ENCODE measurements at places on chromosomes 2 and 18.

DNA sequence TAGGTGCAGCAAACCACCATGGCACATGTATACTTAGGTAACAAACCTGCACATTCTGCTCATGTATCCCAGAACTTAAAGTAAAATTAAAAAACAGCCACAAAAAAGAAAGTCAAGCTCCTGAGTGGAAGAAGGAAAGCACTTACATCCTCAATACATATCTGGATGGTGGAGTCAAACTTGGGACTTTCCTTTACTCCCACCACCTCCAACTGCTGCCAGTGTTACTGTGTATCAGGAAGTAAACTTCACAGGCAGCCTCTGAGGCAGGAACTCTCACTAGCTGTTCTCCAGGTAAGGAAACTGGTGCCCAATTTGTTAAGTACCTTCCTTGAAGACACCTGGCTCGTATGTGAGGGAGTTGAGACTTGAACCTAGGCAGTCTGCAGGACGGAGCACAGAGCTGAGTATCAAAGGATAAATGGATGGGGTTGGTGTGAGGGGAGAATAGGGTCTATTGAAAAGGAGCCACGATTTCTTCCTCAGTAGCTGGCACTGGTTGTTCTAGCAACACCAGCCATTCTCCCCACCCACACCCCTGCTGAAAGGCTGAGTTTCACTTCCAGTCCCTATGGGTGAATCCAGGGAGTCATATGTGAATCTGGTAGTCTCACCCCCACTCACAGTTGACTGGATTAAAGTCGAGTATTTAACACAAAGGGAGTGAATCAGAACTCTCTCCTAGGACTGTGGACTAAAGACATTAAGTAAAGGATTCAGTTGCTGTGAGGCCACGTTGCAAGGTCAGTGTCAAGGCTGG, 50.0 kb upstream of the GPR39 start:
- no peak for DNase-seq

DNA sequence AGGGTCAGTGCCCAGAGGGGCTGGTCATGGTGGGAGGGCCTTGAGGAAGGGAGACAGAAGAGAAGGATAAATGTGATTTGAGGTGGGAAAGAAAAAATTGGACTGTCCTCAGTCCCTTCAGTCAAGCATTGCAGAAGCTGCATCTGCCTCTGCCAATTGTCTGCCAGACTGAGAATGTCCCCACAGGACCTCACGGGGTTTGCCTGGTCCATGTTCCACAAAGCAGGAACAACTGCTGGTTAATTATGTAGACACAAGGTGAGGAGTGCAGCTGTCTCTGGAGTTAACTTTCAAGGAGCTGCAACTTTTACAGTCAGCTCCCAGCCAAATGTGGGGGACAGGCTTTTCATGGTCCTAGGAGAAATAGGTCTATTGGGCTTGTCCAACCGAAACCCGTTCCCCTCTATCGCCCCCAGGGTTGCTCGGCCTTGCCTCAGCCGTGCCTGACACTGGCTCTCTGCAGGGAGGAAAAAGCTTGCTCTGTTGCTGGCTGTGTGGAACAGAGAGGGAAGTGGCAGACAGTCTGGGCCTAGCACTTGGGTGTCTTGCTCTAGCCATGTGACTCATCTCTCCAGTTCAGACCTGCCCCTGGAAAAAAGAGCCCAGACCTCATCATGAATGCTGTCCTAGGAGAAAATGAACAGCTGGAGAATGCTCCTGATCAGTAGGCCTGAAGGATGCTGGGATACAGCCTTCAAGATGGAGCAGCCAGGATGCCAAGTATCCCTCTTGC, 31.1 kb upstream of the PAX8 start:
- DNase-seq: no peak

- DNase-seq: no peak
Observed at GRCh38 chr2:113098041-113098440, 29.4 kb upstream of the IL1RN start.

DNA sequence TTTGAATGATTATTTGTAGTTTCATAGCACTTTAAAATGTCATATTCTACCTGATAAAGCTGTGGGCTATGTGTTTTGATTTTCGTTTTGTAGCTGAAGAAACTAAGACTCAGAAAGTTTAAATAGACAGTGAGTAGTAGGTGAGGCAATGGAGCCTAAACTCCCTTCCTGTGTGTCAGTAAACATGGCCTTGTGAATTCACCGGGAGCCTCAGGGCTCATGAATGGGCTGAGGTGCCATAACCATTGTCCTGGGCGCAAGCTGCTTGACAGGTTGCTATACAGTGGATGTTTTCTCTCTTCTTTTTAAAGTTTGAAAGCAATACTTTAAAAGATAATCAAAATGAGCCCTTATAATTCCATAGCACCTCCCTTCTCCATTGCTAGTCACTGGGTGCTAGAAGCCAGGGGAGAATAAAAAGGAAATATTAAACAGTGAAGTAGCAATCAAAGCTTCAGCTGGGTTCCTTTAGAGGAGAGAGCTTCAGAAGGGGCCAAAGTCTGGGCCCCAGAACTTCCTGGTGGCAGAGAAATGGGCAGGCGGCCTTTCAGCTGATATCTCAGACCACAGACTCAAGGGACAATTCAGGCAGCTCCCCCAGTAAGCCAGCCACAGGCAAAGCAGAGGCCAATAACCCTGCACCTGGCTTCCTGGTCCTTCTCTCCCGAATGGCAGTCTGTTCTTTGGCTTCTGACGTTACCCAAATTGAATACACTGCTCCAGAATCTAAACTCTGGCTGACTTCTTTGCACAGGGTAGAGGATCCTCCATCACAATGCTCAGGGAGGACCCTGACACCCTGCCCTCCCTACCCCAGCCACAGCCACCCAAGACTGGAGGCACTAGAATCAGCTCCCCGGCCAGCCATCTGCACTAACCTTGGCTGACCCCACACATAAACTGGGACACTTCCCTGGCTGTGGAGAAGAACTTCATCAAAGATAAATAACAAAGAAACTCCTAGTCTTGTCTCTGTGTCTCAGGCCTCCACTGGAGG, 51.8 kb upstream of the NPAS2 start:
- DNase-seq: no peak

GRCh38 chr18:75937306-75937705, 509.8 kb upstream of the SMIM21 start:
- no peak for DNase-seq

DNA sequence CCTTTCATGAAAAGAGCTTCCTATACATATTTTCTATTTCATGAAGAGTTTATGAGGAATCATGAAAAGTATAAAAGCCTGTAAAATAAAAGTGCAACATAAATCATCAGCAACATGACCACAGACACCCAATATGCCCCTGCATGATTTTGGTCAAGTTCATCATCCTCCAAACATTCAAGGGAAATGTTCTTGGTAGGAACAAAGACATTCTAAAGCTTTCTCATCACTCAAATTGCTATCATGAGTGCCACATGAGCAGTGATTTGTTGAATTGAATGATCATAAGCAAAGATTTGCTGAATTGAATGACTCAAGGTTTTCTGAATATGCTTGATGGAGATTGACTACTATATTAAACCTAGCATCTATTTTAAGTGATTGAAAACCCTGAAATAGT, 172.2 kb downstream of the MBD2 start:
- no peak for DNase-seq

GRCh38 chr2:229831805-229832509, 89.9 kb downstream of the TRIP12 start:
- DNase-seq: no peak

- no peak for DNase-seq
Observed at GRCh38 chr18:6960656-6961055, 156.9 kb downstream of the LAMA1 start.

GRCh38 chr2:65504814-65505697, 72.7 kb upstream of the SPRED2 start:
- no peak for DNase-seq

- DNase-seq: no peak
Observed at GRCh38 chr2:128775914-128776285, 457.2 kb upstream of the HS6ST1 start.

GRCh38 chr2:105540642-105541041, 141.8 kb upstream of the FHL2 start:
- DNase-seq: no peak

DNA sequence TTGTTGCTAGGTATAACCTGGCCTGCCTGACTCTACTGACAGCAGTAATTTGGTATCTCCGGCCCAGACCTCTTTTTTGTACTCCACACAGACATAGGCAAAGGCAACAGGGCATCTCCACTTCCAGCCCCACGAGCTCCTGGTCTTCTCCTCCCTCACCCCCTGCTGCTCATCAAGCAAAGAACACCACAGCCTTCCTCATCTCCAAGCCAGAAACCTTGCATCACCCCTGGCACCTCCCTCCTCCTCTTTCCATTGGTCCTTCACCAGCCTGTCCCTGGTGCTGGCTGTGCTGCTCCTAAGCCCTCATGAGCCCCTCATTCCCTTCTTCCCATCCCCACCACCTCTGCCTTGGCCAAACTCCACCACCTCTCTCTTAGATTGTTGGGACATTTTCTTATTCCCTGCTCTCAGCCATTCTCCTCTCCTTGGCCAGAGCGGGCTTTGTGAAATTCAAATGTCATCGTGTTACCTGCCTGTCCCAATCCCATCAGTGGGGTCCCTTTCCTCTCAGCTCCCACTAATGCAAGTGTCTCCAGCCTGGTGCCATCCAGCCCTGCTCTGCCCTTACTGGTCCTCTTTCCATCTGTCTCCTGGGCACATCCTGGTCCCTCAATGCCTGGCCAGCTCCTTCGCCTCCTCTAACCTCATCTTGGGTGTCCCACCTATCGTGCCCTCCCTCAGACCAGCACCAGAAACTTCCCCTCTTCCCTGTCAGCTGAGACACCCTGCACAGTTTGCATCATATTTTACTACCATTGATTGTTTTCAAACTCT, 77.4 kb downstream of the INHBB start:
- DNase-seq: no peak

DNA sequence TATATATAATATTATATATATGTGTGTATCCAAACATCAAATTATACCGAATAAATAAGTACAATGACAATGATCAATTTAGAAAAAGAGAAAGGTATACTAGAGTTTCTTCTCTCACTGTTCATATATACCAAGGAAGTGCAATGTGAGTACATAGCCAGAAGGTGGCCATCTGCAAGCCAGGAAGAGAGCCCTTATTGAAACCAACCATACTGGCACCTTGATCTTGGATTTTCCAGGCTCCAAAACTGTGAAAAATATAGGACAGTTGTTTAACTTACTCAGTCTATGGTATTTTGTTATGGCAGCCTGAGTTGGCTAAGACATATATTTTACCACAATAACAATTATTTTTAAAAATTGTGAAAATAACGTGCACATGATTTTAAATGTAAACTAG, 1490.2 kb upstream of the SLC39A10 start:
- no peak for DNase-seq

GRCh38 chr2:46116553-46116991, 180.6 kb upstream of the EPAS1 start:
- DNase-seq: no peak

GRCh38 chr2:43100883-43101662, 125.3 kb downstream of the ZFP36L2 start:
- peak; percentile 87 for DNase-seq

DNA sequence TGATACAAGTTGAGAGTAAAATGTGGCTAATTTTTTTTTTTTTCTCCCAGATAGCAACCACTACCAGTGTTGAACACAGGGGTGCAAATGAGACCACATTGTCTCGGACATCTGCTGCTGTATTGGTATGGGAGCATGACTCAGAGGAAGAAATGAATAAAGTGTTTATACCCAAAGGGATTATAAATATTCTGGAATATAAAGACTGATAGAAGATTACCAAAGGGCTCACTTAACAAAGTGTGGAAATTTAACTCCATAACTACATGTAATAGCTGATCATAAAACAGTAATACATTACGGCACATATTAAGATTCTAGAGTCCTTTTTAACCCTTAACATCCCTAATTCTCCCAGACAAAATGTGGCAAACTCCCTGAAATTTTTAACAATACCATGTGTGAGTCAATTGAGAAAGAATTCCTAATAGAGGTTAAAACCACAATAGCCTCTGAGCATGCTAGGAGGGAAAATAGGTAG, 1023.0 kb upstream of the ACVR2A start:
- no peak for DNase-seq

DNA sequence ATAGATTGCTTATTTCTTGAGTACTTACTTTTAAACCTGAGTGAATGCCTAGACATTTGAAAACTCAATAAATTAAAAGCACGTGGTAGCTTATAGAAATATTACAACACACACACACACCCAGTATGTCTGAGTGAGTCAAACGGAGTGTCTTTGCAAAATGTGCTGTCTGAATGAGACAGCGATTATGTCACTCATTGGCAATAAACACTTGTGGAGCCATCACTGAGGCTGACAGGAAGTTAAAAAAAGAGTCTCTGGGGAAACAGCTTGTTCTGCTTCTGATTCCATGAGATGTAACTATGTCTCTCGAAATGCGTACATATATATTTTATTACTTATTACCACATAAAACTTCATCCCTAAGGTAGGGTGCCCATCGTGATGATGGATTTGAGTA, 22.3 kb upstream of the VPS4B start:
- no peak for DNase-seq

DNA sequence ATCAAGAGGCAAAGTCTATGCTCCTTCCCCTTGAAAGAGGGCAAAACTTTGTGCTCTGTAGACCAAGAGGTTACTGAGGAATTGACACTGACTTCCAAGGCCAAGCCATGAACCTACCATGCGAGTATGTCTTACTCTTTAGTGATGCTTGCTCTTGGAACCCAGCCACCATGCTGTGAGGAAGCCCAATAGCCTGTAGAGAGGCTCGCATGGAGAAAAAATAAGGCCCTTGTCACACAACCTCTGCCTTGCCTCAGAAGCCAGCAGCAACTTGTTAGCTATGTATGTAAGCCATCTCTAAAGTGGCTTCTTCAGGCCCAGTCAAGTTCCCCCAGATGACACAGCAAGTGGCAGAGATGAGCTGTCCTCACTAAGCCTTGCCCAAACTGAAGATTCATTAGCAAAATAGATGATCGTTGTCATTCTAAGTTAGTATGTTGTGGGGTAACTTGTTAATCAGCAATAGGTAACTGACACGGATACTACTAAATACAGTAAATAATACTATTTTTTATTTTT, 66.1 kb upstream of the RGPD5 start:
- DNase-seq: no peak

DNA sequence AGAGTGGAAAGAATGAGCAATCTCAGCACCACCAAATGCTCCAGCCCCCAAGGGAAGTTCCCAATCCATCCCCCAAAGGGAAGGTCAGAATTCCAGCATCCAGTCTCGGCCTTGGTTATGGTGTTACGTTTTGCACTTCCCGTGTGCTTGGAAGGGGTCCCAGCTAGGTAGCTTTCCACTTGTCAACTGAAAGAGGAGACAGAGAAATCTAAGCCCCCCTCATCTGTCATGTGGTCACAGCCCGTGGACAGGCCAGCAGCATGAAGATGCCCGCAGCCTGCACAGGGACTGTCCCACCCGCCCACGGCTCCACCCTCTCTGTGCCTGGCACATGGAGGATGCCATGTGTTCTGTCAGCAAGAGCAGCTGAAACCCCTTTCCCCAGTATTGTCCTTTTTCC, 32.1 kb downstream of the RHOB start:
- DNase-seq: no peak
